ENCODE measurements at places on chromosomes 12 and 14. TPM values are rescaled to one million over a fixed set of nuclear protein-coding genes. Genes with fewer than 3 reads are reported as not detected.

GRCh38 chr12:2456813-2457186 is 338.0 kb upstream of the FKBP4 start:
- no peak for DNase-seq

Gene TAS2R43
- 1.7 TPM for total RNA-seq

Gene FAIM2
- total RNA-seq, result not detected

DNA sequence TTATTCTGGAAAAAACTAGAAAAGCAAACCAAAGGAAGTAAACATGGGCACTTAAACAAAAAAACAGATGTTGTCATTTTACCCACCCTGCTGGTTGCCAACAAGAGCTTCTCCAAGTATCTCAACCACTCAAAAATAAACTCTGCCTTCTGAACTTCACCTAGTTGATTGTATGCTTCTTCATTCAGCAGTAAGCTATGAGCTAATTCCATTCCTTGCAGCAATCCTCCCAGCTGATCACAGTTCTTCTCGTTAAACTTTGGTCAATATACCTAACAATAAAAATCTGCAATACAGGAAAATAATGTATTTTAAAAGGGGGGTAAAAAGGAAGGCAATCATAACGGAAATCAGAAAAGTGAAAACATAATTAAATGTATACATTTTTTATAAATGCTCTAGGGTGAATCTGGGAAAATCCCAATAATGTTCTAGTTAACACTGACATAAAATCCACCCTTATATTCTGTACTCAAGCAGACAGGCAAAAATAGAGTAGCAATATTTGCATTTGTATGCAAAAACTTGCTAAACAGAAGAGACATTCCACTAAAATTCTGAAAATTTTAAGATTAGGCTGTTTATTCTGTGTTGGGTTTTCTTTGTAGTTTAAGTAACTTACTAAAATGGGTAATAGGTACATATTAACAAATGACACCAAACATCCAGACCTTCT is 17.4 kb downstream of the HEATR5A start:
- no peak for DNase-seq

DNA sequence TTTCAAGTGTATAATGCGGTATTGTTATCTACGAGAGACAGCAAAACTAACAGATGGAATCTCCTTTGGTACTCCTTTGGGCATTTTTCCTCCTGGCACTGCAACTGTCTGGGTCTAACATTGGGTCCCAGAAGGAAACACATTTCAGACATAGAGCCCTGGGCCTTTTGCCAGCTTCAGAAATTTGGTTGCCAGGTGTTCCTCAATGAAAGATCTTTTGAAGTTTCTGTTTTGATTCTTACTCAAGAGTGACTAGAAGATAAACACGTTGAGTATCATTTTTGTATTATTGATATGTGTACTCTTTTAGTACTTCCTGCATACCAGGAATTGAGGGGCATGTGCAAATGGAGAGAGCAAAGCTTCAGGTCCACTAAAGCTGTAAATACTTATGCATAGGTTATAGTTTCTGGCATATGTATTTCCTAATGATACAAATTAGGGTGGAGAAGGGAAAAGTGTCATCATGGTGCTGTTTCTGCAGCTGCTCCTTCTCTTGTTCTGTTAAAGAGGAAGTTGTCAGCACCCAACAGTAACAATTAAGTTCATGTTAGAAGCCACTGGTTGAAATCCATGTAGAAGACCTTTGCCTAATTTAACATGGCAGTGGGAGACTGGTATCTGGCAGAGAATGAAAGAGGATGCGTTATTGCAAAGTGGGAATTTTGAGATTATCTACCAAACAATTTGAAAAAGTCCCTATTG is 53.5 kb downstream of the SLC38A6 start:
- DNase-seq, result no peak

DNA sequence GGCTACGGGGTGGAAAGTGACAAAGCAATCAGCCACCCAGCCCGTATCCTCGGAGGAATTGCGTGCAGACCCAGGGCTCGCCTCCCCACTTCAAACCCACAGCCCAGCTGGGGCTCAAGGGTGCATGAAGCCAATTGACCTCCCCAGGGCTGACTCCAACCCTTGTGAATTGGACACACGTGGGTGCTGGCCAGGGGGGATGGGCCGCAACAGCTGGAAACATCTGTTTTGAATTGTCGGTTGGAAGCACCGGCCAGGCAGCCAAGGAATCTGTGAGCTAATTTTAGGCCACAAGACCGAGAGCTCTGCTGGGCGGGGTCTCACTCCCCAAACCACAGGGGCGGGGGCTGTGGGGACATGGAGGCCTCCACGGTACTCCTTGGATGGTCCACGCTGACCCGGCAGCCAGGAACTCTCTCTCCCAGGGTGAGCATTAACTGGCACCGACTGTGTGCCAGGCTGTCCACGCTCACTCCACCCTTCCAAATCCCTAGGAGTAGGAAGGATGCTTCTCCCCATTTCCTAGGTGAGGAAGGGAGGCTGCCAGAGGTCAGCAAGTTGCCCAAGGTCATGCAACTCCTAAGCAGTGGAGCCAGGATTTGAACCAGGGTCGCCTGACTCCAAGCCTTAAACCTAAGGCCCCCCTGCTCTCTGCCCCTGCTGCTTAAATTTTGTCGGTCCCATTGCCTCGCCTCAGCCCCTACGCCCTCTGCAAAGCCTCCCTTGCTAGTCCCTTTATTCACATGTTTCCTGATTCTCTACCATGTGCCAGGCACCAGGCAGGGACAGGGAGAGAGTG is 11.9 kb upstream of the TMEM119 start:
- DNase-seq, result no peak

Gene SLCO1A2
- total RNA-seq, result not detected

- no peak for DNase-seq
Observed at GRCh38 chr12:101959607-101960006, 82.2 kb downstream of the DRAM1 start.

Gene BEST3
- not detected for total RNA-seq

- DNase-seq, result no peak
Observed at GRCh38 chr14:101631199-101631598, 69.9 kb downstream of the DIO3 start.

- no peak for DNase-seq
Observed at GRCh38 chr14:79369359-79370332, 841.7 kb downstream of the DIO2 start.

DNA sequence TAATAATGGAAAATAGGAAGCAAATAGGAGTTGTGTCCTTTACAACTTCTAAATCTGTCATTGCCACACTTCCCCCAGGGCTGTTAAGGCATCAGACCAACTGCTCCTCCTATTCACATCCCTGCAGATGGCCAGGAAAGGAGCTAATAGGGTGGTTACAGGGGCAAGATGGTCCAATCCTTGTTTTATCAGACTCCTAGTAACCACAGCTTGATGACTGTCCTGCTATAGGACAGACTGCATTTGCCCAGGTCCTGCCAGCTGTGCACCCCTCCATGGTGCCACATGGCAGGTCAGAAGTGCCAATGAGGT is 10.9 kb upstream of the KRT2 start:
- DNase-seq, result no peak

Gene CLEC4D
- not detected for total RNA-seq

Gene ZFHX2
- 2.2 TPM for total RNA-seq

Gene IRAK4
- total RNA-seq, result 40.8 TPM

DNA sequence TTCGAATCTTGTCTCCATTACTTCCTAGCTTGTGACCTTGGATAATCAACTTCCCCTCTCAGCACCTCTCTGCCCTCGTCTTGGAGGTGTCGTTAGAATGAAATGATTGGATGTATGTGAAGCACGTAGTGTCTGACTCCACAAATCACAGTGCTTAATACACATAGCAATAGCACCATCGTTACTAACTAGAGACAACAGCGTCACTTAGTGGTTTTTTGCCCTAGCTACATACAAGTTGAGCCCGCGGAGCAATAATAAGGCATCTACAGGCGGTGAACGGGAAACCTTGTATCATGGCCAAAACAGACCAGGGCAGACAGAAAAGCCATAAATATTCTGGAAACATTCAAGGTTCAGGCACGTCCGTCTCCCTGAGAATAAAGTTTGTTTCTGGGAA is 154.9 kb downstream of the ASCL4 start:
- DNase-seq, result no peak

DNA sequence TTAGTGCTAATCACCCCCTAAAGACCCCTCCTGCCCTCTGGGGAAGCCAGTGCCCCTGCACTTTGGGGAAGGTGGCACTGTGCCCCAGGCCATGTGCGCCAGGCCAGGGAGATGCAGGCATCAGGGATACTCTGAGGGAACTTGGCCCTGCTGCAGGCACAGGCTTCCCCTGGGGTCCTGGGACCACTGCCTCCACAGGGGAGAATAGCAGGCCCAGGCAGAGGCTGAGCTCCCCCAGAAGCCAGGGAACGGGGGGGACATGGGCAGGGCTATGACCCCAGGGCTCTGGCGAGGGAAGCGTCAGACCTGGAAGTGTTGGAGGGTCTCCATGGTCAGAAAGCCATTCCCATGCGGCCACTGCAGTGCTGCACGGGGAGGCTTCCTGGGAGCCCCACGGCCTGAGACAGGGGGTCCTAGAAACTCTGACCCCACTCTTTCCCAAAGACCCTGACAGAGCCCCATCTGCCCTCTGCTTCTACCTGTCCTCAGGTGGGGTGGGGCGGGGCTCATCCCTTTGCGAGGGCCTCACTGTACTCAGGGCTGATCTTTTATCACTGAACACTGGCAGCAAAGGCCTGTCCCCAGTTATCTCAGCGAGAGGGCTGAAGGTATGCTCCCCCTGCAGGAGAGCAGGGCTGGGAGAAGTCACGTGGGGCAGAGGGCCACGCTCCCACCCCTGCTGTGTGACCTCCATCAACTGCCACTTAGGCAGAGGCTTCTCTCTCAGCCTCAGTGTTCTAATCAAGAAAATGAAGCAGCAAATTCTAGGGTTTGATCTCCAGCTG is 160.0 kb downstream of the CALM1 start:
- DNase-seq, result no peak

DNA sequence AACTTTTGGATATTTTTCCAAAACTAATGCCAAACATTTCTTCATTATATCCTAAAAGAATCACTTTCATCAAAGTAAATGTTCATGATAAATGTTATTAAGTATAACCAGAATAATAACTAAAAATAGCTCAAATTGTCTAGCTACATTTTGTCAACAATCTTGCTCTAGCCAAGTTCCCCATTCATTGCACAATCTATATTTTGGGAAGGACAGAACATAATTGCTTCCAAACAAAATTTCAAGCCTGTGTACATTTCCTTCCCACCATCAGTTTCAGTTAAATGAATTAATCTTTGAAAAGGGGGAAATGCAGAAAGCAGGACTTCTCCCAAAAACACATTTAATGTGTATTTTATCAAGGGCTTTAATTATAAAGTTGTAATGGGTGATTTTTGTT is 98.0 kb upstream of the PLEKHG7 start:
- no peak for DNase-seq

DNA sequence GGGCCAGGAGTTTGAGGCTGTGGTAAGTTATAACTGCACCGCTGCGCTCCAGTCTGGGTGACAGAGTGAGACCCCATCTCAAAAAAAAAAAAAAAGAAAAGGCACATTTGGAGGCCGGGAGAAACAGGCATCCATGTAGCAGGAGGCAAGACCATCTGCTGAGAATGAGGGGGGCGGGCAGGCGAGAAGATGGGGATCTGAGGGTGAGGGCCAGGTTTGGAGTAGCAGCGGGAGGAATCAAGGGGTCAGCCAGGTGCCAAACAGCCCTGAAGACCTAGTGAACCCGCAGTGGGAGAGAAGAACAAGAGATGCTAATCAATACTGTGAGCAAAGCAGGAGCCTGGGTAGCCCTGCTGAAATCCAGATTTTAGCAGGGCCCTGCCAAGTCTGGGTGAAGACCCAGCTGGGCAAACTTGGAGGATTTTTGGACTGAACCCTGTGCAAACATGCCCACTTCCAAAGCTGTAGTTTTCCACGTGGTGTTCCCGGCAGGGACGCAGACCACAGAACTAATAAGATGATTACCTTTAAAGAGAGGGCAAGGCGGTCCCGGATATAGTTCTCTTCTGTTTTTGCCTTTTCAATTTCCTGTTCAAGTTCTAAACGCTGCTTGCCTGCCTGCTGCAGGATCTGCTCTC is 61.0 kb downstream of the NIN start:
- DNase-seq, result no peak

Gene CIROP
- not detected for total RNA-seq

Gene MRPL42
- 40.9 TPM for total RNA-seq

Gene GSG1
- not detected for total RNA-seq

GRCh38 chr12:119644930-119645329 is 23.0 kb upstream of the PRKAB1 start:
- DNase-seq, result no peak

GRCh38 chr12:17640615-17641014 is 449.4 kb downstream of the RERGL start:
- no peak for DNase-seq

DNA sequence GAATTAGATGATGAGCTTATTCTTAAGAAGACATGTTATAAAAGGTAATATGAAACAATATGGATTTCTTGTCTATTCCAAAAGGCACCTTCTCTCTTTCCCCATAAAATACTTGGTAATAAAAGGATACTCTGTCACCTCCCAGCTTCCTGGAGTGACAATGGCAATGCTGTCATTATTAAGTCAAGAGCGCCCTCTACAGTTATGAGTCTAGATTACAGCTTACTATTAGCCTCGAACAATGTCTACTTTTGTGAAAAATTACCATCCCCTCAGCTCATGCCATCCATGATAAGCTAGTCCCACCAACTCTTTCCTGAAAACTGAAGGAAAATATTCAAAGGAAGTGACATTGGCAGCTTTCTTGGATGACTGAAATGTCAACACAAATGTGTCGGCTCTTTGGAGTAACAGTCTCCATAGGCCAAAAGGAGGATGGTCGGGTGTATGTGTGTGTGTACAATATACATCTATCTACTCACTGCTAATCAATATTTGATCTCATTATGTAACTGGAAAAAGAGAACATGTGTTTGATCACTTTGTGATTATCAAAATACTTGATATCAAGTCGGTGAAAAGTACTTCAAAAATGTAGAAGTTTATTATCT is 48.7 kb upstream of the CDKN3 start:
- no peak for DNase-seq

Gene PRR4
- total RNA-seq, result 0.98 TPM

DNA sequence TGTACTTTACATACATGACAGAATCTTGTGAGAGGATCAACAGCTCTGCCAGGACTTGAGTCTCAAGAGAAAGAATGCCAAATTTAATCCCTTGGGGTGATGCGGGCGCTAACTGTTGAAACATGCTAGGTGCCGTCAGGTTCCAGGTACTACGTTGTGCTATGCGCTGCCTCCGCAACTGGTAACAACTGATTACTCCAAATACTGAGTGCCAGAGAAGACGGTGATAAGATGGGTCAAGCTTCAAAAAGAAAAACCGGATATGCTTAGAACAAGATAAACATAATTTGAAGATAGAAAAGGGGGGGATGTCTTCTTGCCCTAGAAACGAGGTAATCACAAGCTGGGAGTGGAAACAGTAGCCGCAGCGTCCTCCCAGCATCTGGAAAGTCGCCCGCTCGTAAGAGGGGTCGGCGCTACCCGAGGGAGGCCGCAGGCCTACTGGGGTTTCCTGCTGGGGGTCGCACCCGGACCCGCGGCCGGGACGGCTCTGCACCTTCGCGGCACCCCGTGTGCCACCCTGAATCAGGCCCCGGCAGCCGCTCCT is 678 bp downstream of the ZBTB25 start:
- no peak for DNase-seq

Measured in activated B cell treated with CpG ODN at 0.5 μM for 24 hours (primary cell).